ENCODE measurements at places on chromosomes 1 and 21. TPM values are rescaled to one million over a fixed set of nuclear protein-coding genes. Genes with fewer than 3 reads are reported as not detected.

The IKBKE gene
- total RNA-seq, result 64.9 TPM

The SLC45A3 gene
- 1.1 TPM for total RNA-seq

The HFM1 gene
- total RNA-seq, result not detected

DNA sequence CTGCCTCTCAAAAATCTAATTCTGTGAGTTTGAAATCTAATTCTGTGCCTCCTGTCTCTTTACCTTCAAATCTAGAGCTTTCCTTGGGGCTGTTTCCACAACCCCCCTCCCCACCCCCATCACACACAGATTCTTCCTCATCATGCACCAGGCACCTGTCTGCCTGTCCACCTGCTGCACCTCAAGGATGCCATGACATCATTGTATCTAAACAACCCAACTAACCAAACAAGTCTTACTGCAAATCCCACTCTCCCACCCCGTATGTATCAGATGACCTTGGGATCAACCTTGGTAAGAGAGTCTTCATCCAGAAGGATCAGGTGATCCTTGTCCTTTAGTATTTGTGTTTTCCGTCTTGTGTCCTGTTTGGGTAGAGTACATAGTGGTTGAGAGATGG lies 102.7 kb upstream of the SIM2 start:
- no peaks in the 10 kb centered on the region for H3K36me3 ChIP-seq
- H3K4me3 ChIP-seq, result no peak overlapping the region
- no peak for DNase-seq
- H3K27me3 ChIP-seq, result peaks cover 10% of the 10 kb centered on the region
- H3K27ac ChIP-seq, result no peak overlapping the region

GRCh38 chr1:230195199-230195598 lies 128.2 kb downstream of the GALNT2 start:
- peaks cover 15% of the 10 kb centered on the region for H3K4me1 ChIP-seq
- no peaks in the 10 kb centered on the region for H3K27me3 ChIP-seq
- DNase-seq, result no peak

GRCh38 chr1:147497826-147498225 lies 43.5 kb upstream of the BCL9 start:
- no peak for DNase-seq
- H3K4me3 ChIP-seq, result no peak overlapping the region
- H3K27me3 ChIP-seq, result peaks cover 20% of the 10 kb centered on the region
- no peak overlapping the region for H3K27ac ChIP-seq
- peaks cover 7% of the 10 kb centered on the region for H3K4me1 ChIP-seq

- H3K4me1 ChIP-seq, result peaks cover 76% of the 10 kb centered on the region
- peak overlapping the region; percentile 90 for H3K4me3 ChIP-seq
- H3K27me3 ChIP-seq, result no peaks in the 10 kb centered on the region
- H3K27ac ChIP-seq, result peak overlapping the region; percentile 77
Observed at GRCh38 chr1:156499842-156500542, 583 bp downstream of the MEF2D start.

GRCh38 chr1:53469373-53469772 lies 10.2 kb downstream of the DMRTB1 start:
- H3K27ac ChIP-seq, result no peak overlapping the region
- no peaks in the 10 kb centered on the region for H3K4me1 ChIP-seq
- H3K36me3 ChIP-seq, result no peaks in the 10 kb centered on the region
- DNase-seq, result no peak

- H3K36me3 ChIP-seq, result peaks cover 3% of the 10 kb centered on the region
- H3K4me1 ChIP-seq, result peaks cover 6% of the 10 kb centered on the region
- H3K27ac ChIP-seq, result no peak overlapping the region
Observed at GRCh38 chr1:84613887-84614286, 39.6 kb upstream of the CTBS start.

DNA sequence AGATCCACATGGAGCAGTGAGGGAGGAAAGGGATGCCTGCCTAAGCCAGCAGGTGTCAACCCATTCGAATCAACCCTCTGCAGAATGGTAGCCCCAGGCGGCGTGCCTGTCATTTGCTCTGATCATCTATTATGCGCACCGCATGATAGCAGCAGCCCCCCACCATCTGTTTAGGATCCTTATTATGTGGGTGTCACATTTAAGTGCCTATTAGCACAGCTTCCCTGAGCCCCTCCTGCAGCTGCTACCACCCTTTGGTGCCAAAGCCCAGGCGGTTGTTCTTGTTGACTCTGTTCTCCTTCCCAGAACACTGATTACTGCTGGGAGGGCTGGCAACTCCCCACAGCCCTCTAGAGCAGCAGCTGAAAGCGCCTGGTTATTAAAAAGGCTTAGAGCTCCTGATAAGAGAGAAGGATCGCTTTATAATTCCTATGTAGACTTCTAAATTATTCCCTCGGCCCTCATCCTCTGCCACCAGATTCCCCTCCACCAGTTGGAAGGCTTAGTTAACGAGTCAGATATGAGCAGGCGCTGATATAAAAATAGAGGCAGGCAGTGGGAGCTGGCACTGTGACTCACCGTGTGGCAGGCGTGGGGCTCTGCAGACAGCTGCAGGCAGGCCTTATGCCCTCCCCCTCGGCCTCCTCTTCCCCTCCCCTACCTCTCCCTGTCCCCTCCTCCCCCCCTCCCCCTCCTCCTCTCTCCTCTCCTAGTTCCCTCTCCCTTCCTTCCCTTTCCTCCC lies 23.0 kb downstream of the ACTA1 start:
- peak overlapping the region; percentile 2 for H3K4me3 ChIP-seq
- H3K27me3 ChIP-seq, result peaks cover 62% of the 10 kb centered on the region
- DNase-seq, result no peak

DNA sequence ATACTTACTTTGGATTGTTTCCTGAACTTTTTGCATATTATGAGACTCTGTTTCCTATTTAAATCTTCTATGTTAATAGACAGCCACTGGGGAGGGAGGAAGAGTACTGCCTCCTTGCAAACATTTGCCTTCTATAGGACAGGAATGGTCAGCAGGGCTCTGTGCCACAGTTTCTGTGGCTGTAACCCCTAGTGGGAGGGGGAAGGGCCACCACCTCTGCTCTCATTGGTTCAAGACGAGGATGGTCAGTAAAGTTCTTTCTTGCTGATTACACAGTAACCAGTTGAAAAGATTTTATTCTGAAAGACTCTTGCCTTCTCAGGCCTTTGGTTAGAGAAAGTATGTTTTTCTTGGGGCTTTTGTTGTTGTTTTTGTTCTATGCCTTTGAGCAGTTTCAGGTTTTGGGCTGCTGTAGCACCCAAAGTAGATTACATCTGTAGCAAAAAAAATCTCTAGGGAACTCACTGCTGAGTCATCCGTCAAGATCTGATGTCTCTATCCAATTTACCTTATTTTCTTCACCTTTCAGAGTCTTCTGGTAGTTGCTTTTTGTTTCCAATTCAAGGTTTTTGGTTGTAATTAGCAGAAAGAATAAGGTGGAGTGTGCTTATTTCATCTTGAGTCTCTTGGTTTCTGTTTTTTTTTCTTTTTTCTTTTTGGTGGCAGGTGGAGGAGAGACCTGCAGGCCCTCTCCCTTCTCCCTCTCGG lies 23.1 kb downstream of the SLC35A3 start:
- H3K27ac ChIP-seq, result no peak overlapping the region
- no peak for DNase-seq
- H3K4me1 ChIP-seq, result peaks cover 11% of the 10 kb centered on the region
- no peak overlapping the region for H3K4me3 ChIP-seq
- H3K27me3 ChIP-seq, result no peaks in the 10 kb centered on the region
- H3K36me3 ChIP-seq, result peaks cover 29% of the 10 kb centered on the region

GRCh38 chr1:83815330-83815729 lies 183.6 kb downstream of the TTLL7 start:
- no peaks in the 10 kb centered on the region for H3K27me3 ChIP-seq
- no peak overlapping the region for H3K27ac ChIP-seq
- no peak for DNase-seq
- H3K4me1 ChIP-seq, result no peaks in the 10 kb centered on the region
- no peak overlapping the region for H3K4me3 ChIP-seq
- H3K36me3 ChIP-seq, result no peaks in the 10 kb centered on the region

GRCh38 chr1:232613752-232614381 lies 16.1 kb downstream of the SIPA1L2 start:
- no peak for DNase-seq
- no peaks in the 10 kb centered on the region for H3K27me3 ChIP-seq
- no peak overlapping the region for H3K27ac ChIP-seq
- H3K4me1 ChIP-seq, result peaks cover 14% of the 10 kb centered on the region
- no peaks in the 10 kb centered on the region for H3K36me3 ChIP-seq
